ENCODE measurements at places on chromosomes 13 and 19.

- no peak for DNase-seq
Observed at GRCh38 chr13:37366044-37366770, 232.4 kb downstream of the POSTN start.

- DNase-seq = no peak
Observed at GRCh38 chr13:39317291-39317690, 279.0 kb downstream of the NHLRC3 start.

DNA sequence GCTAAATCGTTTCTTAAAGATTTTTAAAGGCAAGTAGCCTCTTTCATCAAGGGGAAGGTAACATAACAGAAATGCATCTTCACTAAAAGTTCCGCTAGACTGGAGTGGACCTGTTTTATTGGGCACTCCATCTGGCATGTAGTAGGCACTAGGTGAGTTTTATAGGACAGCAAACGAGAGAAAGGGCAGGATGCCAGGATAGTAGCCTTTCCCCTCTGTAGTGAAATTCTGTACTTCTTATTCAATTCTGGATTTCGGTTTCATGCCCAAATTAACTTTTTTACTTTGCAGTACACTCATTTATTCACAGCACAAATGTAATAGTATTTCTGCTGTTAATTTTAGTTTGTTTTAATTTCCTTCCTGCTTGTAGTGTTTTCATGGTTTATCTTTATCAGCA lies 45.2 kb downstream of the GPR180 start:
- DNase-seq = no peak

DNA sequence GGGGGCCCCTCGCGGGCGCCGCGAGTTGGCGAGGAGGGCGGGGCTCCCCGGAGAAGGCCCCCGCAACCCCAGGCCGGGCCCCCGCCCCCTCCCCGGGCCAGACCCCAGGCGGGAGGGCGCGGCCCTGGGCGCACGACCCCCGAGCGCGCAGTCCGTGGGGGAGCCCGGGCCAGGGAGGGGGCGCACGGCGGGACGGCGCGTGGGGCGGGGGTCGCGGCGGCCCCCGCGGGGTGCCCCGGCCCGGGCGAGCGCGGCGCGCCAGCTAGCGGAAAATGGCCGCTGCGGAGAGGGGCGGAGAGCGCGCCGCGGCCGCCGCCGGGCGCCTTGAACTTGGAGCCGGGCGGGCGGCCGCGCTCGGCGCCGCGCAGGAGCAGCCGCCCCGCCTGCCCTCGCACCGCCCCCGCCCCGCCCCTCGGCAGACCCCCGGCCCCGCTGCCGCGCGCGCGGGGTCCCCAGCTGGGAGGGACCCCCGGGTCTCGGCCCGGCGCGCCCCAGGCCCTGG lies 6.4 kb upstream of the NFIC start:
- DNase-seq = peak; percentile 39

DNA sequence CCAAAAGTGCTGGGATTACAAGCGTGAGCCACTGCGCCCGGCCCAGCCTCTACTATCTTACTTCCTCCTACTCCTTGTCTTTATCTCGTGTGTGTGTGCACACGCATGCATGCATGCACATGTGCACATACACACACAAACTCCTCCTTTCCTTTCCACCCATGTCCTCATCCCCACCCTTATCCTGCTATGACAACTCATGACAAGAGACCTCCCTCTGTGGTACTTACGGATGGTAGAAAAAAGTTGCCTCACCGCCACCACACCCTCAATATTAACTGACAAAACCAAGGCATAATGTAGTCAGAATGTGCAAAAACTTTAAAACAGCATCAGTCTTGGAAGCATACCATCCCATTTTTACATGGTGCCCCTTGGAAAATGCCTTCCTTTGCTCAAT lies 15.9 kb upstream of the EEF1AKMT1 start:
- DNase-seq = no peak

- DNase-seq = no peak
Observed at GRCh38 chr19:44687888-44688287, 11.1 kb upstream of the CEACAM16 start.

GRCh38 chr19:8398311-8398771 lies 8.2 kb downstream of the RAB11B start:
- no peak for DNase-seq

DNA sequence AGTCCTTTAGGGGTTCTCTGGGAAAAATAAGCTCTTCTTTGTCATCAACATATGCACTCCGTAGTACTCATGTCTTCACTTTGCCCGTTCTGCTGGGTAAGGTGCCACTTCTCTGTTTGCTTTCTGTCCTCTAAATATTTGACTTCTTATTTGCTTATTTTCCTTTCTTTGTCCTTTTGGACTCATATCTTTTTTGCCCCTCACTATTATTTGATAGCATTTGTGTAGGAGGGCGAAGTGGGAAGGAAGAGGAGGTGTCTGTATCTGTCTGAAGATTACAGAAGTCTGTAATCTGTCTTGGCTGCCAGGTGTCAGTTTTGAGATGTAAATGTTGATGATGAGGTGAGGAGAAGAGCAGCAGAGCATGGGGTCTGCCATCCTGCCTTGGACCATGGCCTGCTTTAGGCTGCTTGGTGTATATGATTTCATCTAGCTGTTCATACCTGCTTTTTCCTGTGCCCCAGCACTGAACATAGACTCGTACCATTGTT lies 30.8 kb downstream of the USPL1 start:
- no peak for DNase-seq

DNA sequence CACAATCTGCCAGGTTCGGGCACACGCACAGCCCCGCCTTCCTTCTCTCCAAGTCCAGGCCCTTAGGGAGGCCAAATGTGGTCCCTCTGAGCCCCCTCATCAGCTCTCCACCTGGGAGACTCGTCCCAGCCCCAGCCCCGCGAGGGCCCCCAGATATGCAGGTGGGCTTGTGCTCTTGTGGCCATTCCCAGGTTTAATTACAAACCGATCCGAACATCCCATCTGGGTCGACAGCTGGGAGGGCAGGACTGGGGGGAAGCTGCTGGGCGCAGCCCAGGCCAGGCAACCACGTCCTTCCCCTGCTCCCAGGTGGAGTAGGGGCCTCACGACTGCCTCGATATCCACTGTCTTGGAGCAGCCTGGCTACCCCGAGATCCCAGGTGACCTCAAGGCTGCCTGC lies 7.5 kb upstream of the C2CD4C start:
- DNase-seq = no peak

GRCh38 chr13:72255908-72256307 lies 388.9 kb upstream of the DACH1 start:
- no peak for DNase-seq

All from stimulated activated CD4-positive, alpha-beta T cell treated with anti-CD3 and anti-CD28 coated beads, Interleukin-1b, Interleukin-23, amount 100 ng/mL, for 4 hours (primary cell).